ENCODE measurements at places on chromosomes 6 and 20. TPM values are rescaled to one million over a fixed set of nuclear protein-coding genes. Genes with fewer than 3 reads are reported as not detected.
A peak's percentile ranks its signal among the peaks of the same experiment; 100 is the strongest.

GRCh38 chr6:89302936-89303335 is 12.2 kb downstream of the GABRR2 start:
- no peak for DNase-seq

GRCh38 chr6:129235167-129236000 is 352.4 kb downstream of the LAMA2 start:
- no peak for DNase-seq

- DNase-seq = no peak
Observed at GRCh38 chr20:18166241-18166881, 28.7 kb downstream of the KAT14 start.

DNA sequence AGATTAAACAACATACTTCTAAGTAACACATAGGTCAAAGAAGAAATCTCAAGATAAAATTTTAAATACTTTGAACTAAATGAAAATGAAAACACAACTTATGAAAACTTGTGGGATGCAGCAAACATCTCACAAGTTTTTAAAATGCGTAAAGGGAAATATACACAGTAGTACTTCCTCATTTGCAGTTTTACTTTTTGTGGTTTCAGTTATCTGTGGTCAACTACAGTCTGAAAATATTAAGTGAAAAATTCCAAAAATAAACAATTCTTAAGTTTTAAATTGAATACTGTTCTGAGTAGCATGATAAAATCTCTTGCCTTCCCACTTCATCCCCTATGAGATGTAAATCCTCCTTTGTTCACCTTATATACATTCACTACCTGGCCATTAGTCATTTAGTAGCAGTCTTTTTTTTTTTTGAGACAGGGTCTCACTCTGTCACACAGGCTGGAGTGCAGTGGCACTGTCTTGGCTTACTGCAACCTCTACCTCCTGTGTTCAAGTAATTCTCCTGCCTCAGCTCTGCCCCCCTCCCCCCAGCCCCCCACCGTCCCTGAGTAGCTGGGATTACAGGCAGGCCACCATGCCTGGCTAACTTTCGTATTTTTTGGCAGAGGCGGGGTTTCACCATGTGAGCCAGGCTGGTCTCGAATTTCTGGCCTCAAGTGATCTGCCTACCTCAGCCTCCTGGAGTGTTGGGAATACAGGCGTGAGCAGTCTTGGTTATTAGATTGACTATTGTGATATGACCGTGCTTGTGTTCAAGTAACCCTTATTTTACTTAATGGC is 154.6 kb upstream of the AHI1 start:
- DNase-seq = no peak

DNA sequence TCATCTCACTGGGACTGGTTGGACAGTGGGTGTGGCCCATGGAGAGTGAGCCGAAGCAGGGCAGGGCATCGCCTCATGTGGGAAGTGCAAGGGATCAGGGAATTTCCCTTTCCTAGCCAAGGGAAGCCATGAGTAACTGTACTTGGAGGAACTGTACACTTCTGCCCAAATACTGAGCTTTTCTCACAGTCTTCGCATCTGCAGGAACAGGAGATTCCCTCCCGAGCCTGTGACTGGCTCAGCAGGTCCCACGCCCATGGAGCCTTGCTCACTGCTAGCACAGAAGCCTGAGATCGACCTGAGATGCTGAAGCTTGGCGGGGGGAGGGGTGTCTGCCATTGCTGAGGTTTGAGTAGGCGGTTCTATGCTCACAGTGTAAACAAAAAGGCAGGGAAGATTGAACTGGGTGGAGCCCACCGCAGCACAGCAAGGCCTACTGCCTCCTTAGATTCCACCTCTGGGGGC is 10.4 kb upstream of the CALHM5 start:
- no peak for DNase-seq

DNA sequence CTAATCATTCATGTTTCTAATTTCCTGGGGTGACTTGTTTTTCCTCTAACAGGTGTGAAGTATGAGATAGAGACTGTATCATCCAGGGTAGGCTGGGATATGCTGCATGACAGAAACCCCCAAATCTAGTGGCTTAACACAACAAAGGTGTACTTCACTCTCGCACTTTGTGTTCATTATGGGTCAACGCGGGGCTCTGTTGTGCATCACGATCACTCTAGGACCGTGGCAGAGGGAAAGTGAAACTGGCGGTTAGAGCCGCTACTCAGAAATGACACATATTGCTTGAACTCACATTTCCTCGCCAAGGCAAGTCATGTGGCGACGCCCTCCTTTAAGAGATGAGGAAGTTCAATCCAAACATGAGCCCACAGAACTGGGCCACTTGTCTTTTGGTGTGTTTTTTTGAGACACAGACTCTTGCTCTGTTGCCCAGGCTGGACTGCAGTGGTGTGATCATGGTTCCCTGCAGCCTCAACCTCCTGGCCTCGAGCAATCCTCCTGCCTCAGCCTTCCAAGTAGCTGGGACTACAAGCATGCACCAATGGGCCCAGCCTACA is 41.3 kb downstream of the PCNA start:
- peak; percentile 89 for DNase-seq

DNA sequence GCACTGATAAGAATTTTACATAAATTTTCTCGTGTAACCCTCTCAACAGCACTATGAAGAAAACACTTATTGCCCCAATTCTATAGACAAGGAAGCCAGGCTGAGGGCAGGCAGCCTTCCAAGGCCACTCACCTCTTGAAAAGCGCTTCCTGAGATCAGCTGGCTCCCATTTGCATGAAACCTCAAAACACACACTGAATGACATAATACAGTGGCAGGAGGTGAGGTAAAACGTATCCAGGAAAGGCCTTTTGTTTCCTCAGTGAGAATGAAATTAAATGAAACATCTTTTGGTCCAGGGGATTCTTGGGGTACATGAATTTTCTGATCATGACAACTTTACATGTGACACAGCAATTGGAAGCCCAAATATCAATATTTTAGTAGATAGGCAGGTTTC is 112.5 kb downstream of the WDR27 start:
- DNase-seq = peak; percentile 44

The SH3BGRL2 gene
- total RNA-seq = 0.63 TPM

The SLC22A3 gene
- total RNA-seq = not detected

GRCh38 chr20:35828916-35829315 is 57.1 kb downstream of the PHF20 start:
- DNase-seq = no peak

- no peak for DNase-seq
Observed at GRCh38 chr20:31808481-31808880, 10.7 kb upstream of the MYLK2 start.

DNA sequence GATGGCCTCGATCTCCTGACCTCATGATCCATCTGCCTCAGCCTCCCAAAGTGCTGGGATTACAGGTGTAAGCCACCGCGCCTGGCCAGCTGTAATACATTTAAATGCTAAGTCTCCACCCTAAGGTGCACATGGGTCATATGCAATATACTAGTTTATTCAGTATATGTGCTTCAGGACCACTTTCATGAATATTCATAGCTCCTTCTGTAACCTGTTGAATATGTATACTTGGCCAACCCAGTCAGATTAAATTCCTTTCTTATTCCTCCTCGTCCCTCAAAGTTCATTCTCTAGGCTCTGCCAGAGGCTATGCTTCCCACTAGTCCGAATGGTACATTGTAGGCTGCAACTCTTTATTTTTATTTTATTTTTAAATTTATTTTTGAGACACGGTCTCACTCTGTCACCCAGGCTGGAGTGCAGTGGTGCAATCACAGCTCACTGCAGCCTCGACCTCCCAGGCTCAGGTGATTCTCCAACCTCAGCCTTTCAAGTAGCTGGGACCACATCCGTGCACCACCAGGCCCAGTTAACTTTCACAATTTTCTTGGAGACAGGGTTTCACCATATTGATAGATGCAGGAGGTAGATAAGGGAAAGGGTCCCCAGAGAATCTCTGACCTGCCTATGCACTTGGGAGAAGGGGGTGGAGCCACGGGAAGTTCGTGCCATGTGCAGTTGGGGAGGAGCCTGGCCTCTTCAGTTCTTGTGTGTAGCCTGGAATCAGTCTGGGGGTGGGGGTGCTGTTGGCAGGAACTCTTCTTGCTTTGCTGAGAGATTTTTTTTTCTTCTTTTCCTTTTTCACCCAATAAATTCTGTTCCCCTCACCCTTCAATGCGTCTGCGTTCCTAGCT is 41.3 kb upstream of the DDR1 start:
- no peak for DNase-seq

The FAM83D gene
- 10.4 TPM for total RNA-seq
